Stimulated activated CD4-positive, alpha-beta T cell treated with anti-CD3 and anti-CD28 coated beads, Interleukin-1b, Interleukin-23, amount 100 ng/mL, for 1 hour (primary cell): ENCODE measurements at places on chromosomes 12 and 14.

GRCh38 chr12:46442738-46443137 is 70.2 kb upstream of the SLC38A2 start:
- DNase-seq, result no peak

DNA sequence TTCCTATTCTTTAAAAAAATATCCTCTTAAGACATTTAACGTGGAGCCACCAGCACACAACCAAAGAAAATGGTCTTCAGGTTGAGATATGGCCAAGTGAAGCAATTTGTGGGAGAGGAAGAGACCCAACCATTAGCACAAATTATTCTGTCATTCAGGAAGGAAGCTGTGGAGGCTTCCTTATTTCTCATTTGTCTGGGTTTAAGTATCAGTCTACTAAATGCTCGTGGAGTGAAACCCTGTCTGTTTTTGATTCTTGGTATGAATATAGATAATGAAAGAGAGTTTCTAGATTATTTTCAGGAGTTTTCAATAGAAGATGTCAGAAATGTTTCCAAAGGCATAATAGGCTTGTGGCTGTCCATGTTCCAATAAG is 125.1 kb downstream of the GPR65 start:
- no peak for DNase-seq

DNA sequence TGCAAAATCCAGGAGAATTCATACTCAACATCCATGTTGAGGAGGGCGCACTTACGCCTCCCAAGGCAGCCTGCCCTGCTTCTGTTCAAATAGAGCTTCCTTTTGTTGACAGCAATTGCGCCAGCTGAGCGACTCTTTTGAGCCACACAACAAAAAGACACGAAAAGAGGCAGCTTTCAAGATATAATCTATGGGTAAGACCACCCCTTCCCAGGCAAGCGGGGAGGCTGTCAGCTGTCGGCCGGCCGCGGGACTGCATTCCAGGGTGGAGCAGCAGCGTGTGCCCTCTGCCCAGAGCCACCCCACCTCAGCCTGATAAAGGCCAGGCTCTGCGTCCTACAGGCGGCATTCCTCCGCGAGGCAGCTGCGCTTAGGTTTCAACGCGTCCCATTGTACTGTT is 15.8 kb upstream of the STAB2 start:
- no peak for DNase-seq

DNA sequence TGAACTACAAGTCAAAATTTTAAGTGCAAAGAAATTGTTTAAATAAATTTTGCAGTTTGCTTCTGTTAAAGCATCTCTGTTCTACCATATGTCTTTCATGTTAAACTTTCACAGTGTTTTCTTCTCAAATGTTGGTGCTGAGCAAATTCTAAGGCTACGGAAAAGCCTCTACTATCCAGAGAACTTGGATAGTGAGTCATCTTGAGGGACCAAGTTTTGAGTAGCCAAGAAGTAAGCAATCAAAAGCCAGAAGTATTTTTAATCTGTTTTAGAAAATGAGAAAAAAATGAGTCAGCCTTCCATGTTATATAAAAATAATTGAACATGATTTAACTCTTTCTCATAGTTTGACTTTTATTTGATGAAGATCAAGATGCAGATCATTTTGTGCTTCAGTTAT is 3.3 kb downstream of the BRMS1L start:
- DNase-seq, result no peak

DNA sequence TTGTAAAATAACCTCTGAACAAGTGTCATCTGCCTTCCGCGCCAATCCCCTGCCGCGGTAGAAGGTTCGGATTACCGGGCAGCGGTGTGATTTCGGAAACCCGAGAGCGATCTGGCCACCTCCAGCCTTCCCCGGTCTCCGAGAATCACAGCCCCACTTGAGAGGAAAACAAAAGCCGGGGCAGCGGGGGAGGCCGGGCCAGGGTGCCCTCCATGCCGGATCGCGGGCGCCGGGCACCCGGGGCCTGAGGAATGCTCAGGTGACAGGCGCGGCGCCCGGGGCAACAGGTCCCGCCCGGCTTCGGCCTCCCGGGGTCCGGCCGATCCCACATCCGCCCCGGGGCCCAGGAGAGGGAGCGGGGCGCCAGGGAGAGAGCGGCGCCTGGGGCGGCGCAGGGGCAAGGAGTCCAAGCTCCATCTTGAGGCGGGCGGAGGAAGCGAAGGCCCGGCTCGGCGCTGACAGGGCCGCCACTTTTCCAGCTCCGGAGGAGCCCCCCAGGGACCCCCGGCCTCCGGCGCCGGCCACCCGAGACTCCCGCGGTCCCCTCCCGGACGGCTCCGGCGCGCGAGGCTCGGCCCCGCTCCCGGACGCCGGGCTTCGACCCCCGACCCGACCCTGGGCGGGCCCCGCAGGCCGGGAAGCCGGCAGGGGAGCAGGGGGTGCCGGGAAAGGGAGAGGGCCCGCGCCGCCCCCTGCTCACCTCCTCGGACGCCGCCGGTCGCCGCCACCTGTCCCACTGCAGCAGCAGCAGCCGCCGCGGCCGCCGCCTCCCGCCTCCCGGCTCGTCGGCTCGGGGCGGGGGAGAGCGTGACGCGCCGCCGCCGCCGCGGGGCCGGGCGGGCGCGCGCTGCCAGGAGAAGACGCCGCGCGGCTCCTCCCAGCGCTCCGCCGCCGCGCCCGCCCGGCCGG is at the start of gene CLIP1:
TSS of gene CLIP1 (minus strand) at position 849 of the 909 bp plus-strand sequence. CDS start 42,217 bp downstream, outside the sequence.
- no peak for DNase-seq

DNA sequence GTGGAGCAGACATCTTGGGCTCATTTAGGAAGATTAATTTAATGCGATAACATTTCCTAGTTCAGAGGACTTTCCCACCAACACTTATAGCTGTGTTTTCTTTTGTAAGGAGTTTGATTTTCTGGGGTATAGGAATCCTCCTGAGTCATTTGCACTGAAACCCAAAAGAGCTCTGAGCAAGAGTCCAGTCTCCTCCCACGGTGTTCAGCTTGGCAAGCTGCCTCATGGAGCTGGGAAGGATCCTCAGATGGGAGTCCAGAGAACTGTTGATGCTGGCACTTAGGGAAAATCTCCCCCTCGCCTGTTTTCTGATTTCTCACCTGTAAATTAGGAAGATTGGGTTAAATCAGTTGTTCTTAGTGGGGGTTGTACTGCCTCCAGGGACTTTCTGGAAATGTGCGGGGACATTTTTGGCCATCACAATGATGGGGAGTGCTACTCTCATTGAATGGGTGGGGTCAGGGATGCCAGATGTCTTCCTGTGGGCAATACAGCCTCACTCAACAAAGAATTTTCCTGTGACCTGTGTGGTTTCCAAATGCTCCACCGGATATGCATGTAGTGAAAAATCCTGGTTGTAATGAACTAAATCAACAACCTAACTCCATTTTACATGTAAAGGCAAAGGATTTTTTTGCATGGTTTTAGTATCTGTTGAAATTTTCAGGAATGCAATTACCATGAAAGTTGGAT is 150.6 kb downstream of the ADCK1 start:
- DNase-seq, result no peak

DNA sequence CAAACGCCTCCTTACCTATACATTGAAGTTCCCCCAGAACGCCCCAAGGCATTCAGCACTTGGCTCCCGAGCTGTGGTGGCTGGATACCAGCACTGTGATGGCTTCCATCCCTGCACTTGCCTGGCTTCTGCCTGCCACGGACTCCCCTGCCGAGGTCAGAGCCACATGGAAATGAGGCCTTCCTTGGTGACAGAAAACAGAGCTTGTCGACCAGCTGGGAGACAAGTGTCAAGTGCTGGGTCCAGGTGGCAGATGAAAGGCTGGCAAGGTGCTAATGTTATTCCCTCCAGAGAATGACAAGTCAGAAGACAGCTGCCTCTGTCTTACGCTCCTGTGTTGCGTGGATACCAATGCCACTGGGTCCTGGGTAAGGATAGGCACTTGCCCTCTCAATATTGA is 26.2 kb upstream of the GNG2 start:
- DNase-seq, result no peak

DNA sequence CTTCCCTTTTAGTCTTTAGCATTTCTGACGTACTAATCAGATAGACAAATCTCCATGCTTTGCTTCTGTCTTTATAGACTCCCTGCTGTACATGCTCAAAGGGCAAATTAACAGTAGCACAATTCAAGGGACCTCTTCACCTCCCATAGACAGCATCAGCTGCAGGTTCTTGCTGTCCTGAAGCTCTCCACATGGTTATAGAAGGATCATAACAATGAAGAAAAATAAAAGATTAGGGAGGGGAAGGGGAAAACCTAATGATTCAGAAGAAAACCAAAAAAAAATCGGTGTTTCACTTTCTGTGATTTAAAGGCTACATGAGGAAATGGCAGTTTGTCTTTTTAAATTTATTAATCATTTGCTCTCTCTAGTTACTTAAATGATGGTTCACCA is 155.5 kb downstream of the PTCSC3 start:
- DNase-seq, result no peak

DNA sequence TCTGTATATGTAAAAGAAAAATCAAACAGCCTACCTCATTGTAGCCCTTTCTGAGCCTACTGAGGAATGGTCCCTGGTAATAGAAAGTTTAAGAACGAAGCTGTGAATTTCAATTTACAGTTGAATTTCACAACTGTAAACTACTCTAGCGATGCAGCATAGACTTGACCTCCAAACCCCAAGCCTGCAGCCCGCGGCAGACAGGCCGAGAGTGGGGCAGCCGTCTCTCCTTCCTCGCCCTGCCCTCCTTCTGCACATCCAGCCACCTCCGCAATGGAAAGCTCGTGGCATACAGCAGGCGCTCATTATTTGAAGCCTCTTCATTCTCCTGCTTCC is 15.3 kb downstream of the RNASE2 start:
- no peak for DNase-seq

DNA sequence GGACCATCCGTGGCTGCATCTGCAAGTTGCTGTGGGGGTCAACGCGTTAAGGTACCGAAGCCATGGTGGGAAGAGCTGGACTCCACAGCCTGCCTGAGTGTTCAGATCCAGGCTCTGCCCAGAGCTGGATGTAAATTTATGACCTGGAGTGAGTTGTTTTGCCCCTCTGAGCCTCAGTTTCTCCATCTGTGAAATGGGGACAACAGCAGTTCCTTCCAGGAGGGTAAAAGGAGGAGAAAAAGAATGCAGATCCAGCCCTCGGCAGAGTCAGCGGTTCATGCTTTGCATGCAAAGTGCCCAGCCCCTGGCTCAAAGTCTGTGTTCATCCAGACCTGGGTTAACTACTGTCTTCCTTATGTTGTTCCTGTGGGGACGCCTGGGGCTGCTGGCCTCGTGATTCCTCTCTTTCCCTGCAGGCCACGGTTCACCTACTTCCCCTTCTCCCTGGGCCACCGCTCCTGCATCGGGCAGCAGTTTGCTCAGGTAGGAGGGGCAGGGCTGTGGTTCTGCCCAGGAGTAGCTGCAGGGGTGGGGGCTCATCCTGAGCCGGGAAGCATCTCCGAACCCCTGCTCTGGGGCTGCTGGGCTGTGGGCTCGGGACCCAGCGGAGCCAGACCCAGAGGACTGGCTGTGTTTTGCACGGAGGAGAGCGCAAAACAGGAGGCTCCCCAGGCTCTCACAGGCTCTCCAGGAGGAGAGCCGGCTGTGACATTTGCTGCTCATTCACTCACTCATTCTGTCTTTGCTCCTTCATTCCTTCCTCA is 41.9 kb downstream of the CYP46A1 start:
- DNase-seq, result no peak
